ENCODE measurements at places on chromosomes 5 and 9.
A peak's percentile ranks its signal among the peaks of the same experiment; 100 is the strongest.

- no peak for DNase-seq
These were observed 354.3 kb downstream of the KIF4B start for GRCh38 chr5:155367841-155368240.

- DNase-seq: no peak
These were observed 1.3 kb downstream of the SURF2 start for GRCh38 chr9:133357656-133358055.

DNA sequence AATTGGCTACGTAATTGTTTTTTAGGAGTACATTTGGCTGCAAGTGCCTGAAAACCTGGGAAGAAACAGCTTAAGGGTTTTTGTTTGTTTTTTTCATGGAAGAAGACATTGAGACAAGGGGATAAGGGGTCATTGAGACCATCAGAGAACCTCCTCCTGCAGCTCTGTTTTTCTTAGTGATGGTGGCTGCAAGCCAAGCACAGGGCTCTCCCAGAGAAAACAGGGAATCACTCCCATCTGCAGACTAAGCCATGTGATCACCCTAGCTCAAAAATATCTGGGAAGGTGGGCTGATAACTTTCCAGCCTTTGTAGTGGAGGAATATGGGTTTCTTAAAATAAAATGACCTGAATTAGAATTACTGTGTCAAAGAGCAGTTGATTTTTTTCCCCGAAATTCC lies 25.1 kb downstream of the PALM2AKAP2 start:
- peak; percentile 64 for DNase-seq

DNA sequence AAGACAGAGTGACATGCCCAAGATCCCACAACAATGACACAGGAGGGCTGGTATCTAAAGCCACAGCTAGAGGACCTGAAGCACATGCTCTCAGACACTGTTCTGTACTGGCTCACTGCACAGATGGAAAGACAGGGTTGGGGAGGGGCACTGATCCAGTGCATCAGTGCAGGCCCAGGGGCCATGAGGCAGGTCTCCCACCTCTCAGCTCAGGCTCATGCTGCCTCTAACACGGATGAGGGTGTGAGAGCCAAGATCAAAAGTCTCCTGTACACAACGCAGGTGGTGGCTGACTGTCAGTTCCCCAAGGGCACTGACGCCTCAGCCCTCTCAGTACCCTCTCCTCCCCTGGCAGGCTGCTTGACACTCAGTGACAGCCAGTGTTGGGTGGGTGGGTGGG lies 10.9 kb downstream of the RAPGEF1 start:
- no peak for DNase-seq

GRCh38 chr5:132001647-132002561 lies 9.6 kb downstream of the ACSL6 start:
- DNase-seq: no peak

DNA sequence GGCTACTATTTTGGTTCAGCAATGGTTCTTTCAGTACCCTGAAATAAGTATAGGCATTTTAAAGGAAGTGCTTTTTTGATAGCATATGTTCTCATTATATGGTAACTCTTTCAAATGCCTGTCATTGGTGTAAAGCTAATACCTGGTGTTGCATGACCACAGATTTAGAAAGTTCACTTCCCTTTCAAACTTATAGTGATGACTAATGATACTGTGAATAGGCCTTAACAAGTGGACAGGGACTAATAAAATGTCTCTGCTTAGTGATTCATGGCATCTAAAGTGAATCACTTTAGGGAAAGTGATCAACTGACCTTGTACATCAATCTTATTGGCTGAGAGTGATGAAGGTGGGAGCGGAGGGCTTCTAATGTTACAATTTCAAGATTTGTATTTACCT lies 21.6 kb downstream of the MRPL22 start:
- DNase-seq: no peak

DNA sequence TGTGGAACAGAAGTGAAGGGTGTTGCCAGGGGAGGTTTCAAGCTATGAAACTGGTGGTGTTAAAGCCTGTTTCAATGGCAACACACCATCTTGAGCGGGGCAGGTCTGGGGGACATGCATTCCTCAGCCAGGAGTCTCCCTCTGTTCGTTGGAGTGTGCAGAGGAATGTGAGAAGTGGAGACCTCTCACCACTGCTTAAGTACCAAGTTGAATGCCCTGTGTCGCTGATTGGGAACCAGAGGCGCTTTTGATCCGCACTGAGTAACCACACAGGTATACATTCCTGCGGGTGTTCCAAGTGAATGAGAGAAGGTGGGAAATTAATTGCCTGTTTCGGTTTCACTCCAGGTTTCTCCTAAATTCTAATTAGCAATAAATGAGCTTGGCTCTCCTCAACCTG lies 99.4 kb downstream of the LIX1 start:
- no peak for DNase-seq

GRCh38 chr5:133697536-133698258 lies 85.4 kb upstream of the FSTL4 start:
- DNase-seq: no peak

DNA sequence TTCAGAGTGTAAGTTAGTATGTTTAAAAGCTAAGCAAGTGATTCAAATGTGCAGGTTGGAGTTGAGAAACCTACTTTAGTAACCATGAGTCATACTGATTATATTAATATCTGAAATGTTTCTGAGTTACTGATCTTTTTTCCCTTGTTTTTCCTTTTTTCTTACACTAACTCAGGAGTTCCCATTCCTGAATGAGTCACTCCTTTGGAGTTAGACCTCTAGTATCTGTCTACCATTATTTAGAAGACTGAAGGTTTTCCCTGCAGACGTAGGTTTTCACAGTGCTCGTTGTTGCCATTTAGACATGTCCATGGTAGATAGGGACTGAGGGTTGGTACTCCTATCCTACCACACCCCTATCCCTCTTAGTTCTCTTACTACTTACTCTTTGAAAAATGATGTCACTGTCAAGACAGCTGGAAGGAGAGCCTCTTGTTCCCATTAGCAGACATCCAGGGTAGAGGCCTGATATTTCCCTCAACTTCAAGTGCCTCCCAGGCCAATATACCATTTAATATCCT lies 20.2 kb downstream of the OCLN start:
- DNase-seq: no peak

DNA sequence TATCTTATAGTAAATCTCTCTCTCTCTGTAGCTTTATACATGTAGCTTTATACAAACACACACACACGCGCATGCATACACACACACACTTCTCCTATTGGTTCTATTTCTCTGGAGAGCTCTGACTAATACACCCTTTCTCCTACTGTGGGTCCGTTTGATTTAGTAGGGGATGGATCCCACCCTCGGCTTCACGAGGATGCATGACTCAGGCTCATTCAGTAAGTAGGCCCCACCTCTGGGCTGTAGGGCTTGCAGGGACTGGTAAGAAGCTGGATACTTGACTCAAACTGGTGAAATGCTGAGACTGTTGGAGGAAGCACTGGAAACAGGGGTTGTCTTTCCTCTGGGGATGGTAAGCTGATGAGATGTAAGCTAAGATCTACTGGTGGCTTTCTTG lies 98.7 kb downstream of the SLC24A2 start:
- no peak for DNase-seq

DNA sequence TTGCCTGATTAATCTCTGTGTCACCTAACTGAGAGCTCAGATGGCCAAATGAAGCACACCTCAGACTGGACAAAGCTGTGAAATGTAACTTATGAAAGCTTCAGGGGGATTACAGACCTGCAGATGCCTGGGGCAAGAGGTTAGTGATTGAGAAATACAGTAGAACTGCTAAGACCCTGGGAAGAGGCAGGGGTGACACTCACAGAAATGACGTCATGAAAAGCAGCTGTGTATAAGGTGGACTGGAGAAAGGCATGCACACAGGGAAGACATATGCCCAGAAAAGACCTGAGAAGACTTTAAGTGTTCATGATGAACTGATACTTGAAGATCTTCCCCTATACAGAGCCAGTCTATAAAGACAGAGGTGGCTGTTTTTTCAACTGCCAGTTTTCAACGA lies 49.3 kb upstream of the SPTLC1 start:
- DNase-seq: no peak

- DNase-seq: peak; percentile 30
These were observed 5.7 kb downstream of the PAM start for GRCh38 chr5:102760815-102761214.

DNA sequence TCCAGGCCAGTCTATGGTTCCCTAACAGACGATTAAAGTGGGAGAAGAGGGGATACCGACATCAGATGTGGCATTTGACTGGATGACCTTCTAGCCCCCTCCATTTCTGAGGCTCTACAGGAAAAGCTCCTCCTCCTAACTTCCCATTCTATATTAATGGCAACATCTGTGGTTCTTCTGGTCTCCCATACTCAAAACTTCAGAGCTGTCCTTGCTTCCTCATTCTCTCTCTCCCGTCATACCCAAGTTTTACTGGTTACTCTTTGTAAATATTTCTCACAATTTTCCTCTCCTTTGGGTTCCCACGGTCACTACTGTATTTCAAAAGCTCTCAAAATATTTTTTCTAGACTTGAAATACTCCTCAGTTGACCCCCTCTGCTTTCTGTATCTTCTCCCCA lies 36.0 kb upstream of the IL7R start:
- DNase-seq: no peak

- no peak for DNase-seq
These were observed 42.0 kb downstream of the ITK start for GRCh38 chr5:157222506-157223230.

GRCh38 chr9:109969011-109969410 lies 189.0 kb downstream of the PALM2AKAP2 start:
- peak; percentile 72 for DNase-seq

- no peak for DNase-seq
These were observed 2.5 kb upstream of the PLAC8L1 start for GRCh38 chr5:146107901-146108300.

GRCh38 chr5:174165406-174165805 lies 119.9 kb downstream of the NSG2 start:
- DNase-seq: no peak

GRCh38 chr9:120592210-120592609 lies 12.2 kb upstream of the CDK5RAP2 start:
- DNase-seq: no peak

DNA sequence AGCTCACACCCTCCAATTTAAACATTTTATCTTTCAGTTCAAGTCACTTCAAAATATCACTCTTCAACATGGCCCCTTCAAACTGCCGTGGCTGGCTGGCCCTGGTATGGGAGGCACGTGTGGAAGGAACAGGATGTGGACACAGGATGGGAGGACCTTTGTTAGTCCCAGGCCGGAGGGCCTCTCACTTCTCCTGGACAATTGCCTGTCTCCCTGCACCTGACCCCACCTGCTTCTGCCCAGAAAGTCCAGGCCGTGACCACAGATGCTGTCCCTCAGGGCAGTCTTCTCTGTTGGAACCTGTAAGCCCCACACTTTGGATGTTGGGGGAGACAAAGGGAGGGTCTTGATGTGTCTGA lies 19.4 kb downstream of the AMBP start:
- no peak for DNase-seq

DNA sequence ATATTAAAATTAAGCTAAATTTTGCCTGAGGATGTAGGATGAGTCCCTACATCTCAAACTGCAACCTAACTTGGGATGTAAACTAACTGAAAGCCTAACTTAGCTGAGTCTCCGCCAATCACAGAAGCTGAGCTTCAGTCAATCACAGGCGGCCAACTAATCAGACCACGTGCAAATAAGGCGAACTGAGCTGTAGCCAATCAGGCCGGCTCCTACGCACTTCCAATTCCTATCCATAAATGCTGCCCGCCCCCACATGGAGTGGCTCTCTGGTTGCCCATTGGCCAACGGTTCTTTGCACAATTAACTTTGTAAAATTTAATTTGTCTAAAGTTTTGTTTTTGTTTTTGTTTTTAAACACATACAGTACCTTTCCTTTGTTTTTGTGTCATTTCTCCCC lies 13.9 kb upstream of the GPX8 start:
- no peak for DNase-seq

- no peak for DNase-seq
These were observed 360 bp upstream of the ZCCHC10 start for GRCh38 chr5:133026664-133027153.

GRCh38 chr9:34346873-34347799 lies 17.8 kb downstream of the NUDT2 start:
- DNase-seq: no peak

GRCh38 chr5:135706474-135706873 lies 127.7 kb upstream of the CXCL14 start:
- DNase-seq: no peak

DNA sequence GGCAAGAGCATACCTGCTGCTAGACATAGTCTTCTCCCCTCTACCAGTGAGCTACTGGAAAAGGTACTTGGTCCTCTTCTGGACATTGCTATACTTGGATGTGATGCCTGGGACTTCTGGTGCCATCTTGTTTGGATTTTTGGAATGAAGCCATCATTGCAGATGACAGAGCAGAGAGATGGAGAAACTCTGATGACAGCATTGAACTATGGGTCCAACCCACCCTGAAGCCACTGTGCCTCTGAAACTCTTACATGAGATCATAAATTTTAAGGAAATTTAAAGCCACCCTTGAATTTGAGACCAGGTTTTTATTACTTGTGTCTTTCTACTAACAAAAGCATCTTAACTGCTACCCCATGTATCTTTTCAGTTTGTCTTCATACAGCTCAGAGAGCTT lies 151.1 kb upstream of the SMIM23 start:
- DNase-seq: no peak

DNA sequence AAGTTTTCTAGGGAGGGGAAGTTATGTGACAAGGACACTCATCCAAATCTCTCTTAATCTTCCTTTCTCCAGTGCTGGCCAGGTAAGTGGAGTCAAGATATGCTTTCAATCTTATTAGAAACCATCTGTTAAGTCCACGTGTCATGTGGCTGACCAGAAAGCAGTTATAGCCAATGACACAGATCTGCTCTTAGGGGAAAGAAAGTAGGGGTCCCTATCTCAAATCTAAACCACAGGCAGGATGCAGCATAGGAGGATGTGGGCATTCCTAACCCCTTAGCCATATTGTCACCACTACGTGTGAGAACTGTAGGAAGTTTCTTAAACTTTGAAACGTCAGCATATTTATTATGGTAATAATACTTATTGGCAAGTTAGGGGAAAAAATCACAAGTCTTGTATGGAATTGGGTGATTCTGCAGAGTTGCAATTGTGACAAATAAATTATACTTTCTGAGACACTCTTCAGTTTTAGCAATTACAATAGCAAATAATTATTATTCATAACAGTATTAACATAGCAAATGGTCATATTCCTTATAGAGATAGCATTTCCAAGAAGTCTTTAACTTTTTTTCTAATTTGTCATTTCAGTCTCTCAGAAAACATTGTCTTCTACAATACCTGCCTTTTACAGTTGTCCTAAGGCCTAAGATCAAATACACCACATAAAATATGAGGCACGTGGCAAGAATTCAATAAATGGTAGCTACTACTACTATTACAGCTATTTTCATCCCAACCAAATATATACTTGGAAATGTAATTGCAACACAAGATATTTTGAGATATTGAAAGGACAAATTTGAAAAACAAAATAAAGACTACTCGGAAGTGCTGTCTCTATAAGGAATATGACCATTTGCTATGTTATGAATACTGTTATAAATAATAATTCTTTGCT lies 236.9 kb downstream of the PDE4D start:
- DNase-seq: no peak

DNA sequence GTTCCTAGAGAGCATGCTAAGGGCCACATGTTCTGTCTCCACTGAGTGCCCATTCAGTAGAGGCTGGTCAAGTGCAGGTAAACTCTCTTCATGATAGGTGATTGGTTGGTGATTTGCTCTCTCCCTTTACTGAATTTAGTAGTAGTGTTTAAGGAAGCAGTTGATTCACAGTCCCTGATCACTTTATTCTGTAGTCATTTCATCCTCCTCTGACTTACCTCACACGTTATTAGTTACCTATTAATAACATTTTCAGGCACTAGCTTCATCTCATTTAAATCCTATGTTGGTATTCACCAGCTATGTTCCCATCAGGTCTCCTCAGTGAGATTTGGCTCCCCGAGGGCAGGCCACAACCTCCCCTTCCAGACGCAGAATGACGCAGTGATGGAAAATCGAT lies 51.9 kb downstream of the ERAP1 start:
- DNase-seq: no peak
